NCI-H2081 (cell line): ENCODE measurements at places on chromosomes 4 and X.

- DNase-seq, result no peak
These were observed 50.5 kb downstream of the RHOH start for GRCh38 chr4:40247350-40247749.

DNA sequence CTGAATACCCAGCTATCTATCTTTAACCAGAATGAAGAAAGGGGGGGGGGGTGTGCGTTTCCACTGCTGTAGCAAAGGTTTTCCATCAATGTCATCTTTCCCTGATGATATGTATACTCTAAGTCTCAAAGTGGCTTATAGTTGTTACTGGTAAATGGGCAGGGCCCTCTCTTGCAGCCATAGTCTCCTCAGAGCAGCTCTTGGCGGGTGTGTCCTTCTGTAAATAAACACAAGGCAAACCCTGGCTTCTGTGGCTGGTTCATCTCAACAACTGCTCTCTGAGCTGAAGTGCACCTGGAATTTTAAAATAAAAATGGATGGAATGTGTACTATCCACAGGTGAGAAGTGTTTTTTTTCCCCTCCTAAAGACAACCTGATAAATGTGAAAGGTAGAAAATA, 57.5 kb upstream of the SCML1 start:
- DNase-seq, result no peak

DNA sequence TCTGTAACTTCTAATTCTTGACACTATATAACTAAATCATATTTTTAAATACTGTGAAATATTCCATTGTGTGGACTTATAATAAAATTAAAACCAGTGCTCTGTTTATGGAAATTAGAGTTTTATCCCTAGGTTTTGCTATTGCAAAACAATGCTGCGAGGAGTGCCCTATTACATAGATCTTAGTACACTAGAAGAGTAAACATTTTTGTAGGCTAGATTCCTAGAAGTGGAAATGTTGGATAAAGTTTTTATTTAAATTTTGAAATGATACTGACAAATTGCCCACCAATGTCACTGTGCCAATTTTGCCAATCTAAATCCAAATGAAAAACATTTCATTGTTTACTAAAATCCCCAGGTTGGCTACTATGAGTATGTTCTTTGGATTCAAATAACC, 99.7 kb downstream of the IL1RAPL2 start:
- no peak for DNase-seq

DNA sequence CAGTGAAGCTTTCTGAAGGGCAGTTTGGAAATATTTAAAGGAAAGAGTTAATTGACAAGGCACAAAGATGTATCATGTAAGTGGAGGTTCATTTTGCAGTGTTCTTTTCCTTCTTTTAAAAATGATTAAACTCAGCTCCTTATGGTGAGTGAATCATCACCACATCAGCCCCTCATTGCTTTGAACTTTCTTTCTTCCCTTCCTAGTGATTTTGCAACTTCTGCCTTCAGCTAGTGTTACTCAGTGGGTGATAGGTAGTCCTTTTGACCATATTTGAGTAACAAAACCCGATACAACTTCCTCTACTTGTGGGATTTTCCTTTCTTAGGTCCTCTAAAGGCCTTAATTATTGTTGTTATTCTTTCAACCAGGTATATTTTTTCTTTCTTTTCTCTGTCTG, 8.2 kb downstream of the ZCCHC4 start:
- no peak for DNase-seq

DNA sequence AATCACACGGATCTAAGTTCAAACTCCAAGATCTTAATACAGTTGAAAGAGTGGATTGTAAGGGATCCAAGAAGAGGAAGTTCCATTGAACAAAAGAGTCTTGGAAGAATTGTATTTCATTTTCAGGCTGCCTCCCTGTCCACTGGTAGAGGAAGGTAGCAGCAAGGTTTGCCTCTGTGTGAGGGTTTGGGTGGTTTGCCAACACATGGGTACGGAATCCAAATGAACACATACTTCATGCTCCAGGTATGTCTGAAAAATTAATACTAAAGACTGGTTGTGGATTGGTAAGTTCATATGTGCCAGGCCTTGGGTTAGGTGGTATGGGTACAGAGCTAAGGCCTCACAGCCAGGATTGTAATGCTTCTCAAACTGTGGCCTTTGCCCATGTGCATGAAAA, 523.6 kb upstream of the BOD1L1 start:
- no peak for DNase-seq
